ENCODE measurements at places on chromosomes 7 and 10.

DNA sequence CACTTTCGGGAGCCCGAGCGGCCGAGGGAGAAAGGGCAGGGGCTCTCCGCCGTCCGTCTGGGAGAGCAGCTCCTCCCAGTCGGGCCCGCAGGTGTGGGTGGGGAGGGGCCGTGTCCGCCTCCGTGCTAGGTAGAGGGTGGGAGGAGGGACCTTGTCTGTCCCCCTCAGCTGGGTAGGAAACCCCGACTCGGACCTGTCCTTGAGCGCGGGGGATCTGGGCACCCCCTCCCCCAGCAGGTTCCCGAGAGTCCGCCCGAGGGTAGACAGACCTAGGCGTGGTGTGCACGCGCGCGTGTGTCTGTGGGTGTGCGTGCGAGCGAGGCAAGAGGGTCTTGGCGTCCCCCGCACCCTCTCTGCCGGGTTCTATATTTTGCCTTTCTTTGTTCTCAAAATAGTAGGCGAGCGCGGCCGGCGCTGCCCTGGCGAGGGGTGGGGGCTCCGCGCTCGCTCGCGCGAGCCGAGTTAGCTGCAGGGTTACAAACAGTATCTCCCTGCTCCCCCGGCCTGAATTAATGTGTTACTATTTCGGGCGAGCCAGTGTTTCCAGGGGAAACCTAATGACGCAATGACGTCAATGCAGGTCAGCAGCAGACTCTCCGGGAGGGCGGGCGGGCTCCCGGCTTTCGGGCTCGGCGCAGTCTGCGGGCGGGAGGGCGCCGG, 73.9 kb upstream of the LEP start:
- no peak for DNase-seq

GRCh38 chr7:154913638-154914307, 89.2 kb downstream of the PAXIP1 start:
- DNase-seq = peak; percentile 84

GRCh38 chr7:44703921-44704320, 44.7 kb upstream of the ZMIZ2 start:
- no peak for DNase-seq

DNA sequence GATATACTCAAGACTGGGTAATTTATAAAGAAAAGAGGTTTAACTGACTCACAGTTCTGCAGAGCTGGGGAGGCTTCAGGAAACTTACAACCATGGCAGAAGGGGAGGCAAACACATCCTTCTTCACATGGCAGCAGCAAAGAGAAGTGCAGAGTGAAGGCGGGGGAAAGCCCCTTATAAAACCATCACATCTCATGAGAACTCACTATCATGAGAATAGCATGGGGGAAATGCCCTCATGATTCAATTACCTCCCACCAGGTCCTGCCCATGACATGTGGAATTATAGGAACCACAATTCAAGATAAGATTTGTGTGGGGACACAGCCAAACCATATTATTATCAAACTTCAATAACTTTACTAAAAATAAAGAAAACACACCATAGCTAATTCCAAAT, 30.4 kb upstream of the JAZF1 start:
- DNase-seq = no peak

DNA sequence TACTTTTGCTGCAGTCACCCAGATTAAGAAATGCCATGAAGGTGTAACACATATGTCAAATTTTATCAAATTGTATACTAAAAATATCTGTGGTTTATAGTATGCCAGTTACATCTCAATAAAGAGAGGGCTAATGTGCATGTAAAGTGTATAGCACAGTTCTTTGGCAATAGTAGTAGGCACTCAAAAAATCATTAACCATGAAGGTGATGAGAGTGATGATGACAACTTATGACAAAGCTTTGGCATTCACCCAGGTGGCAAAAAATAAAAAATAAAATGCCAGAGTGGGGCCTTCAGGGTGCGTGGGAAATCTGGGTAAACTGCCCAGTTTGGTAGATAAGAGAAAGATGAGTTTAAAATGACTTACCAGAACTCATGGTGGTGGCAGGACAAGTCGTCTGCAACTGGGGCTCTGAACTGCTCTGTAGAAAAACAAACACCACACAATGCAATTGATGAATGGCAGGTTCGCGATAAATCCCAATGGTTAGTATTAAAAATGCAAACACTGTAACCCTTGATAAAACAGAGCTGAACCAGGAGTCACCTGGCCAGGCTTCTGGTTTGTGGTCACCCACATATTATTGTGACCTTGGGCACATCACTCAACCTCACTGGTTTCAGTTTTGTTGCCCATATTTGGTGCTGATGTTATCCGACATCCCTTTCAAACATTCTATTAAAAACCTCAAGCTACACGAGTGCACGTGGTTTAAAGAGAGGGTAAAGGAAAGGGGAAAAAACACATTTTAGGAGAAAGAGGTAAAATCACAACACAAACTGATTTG, 120.2 kb downstream of the SORBS1 start:
- DNase-seq = no peak

DNA sequence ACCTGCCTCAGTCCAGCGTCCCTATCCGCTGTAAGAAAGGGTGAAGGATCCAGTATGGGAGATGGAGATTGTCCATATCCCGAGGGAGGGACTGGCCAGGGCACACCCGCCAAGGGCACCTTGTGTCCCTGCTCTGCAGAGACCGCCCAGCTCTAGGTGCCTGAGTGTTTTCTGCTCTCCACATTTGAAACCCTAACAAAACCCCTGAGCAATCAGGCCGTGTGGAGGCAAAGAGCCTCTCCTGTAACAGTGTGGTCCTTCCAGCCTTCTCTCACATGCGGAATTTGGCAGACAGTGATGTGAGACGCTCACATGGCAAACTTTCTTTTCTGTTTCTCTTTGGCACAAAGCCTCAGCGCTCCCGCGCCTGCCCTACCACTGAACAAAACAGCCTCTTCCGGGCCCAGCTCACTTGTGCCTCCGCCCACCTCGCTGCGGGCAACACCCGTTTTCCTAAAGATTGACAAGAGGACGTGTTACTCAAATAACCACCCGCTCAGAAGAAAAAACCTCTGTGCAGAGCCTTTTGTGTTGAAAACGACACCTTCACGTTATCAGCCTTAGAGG, 514.8 kb downstream of the DNAJB6 start:
- peak; percentile 64 for DNase-seq

All from CD8-positive, alpha-beta T cell (primary cell).